Posterior vena cava (tissue), 2 donors: ENCODE measurements at places on chromosomes 3 and 15. TPM values are rescaled to one million over a fixed set of nuclear protein-coding genes. Genes with fewer than 3 reads are reported as not detected.

DNA sequence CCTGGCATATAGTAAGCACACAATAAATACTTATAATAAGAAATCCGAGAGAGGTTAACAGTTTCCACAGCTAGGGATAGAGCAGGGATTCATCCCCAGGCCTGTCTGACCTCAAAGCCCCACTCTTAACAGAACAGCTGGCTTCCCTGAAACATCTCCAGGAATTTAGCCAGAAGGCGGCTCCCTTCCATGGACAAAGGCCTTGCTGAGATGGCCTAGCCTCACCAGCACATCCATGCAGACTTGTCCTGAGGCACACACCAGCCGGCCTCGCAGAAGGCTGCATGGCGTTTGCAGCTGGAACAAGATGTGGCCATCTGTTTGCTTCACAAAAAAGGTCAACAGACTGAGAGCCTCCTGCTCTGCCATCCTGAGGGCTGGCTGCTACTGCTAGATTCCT, 245.4 kb downstream of the SLCO3A1 start:
- DNase-seq: no peak

- no peak for DNase-seq
Observed at GRCh38 chr3:23644676-23645075, 161.1 kb upstream of the UBE2E1 start.

DNA sequence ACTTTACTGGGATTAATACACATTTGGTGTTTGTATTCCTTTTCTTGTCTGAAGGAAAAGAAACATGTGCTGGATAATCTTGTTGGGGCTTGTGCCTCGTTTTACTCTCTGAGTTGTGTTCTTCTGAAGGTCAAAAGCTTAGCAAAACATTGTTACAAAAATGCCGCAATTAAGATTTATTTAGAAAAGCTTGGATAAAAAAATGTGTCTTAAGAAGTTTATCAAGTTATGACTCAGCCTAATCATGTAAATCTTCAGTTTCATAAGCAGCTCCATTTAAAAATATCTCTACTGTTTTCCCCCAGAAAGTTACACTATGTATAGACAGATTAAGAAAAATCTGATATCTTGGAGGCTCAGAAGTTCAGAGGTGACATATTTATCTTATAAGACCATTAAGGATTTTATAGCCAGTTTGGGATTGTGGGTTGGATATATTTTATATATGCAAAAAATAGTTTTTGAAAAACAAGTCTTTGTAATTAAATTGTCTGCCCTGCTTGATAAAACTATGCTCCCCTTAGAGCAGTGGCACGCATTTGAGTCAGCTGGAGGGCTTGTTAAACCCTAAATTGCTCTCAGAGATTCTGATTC, 56.5 kb downstream of the CLDN11 start:
- DNase-seq: no peak

DNA sequence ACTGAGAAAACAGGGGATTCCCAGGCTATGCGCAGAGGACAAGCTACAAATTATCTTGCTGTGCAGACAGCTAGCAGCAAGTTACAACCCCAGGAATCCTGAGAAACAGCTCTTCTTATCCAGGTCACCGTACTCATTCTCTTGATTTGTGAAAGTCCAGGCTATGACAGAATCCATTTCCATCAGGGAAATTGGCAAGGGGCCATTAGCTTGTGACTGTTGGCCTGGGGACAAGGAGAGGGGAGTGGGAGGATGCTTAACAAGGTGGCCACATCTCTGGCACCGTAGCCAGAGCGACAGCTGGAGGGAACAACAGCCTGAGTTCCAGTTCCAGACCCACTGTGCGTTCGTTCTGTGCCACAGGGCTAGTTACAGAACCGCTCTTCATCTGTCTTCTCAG, 44.9 kb upstream of the PLXNA1 start:
- DNase-seq: peak; percentile 16

DNA sequence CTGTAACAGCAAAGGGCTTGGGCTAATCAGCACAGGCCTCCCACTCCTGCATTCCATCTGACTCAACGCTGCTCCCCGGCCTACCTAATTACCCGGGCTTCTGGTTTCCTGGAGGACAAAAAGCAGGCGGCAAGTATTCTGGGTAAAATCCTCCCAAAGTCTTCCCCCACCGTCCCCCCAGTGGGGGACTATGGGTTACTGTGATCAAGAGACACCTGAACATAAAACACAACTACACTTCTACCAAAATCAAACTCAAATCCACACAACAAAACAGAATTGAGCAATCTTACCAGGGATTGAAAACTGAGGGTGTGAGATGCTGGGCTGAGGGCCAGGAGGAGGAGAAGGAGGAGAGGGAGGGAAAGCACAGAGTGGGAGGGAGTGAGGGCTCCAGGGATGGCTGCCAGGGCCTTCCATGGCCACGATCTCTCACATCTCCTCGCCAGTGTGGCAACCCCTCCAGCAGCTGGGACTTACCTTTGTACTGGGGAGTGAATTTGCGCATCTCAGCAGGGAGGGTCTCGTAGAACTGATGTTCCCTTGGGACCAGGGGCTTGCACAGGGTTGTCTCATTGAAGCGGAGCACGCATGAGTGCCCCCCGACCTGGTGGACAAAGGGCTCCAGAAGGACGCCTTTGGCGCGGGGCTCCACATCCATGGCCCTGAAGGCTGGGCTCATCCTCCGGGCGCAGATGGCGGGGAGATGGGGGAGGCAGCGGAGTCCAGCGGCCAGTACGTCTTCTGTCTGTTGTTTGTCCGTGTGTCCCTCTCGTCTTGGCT, 9.1 kb upstream of the NCKIPSD start:
- DNase-seq: peak; percentile 93

- DNase-seq: no peak
Observed at GRCh38 chr3:141246958-141247301, 15.3 kb downstream of the PXYLP1 start.

The TRPM1 gene
- not detected for total RNA-seq

DNA sequence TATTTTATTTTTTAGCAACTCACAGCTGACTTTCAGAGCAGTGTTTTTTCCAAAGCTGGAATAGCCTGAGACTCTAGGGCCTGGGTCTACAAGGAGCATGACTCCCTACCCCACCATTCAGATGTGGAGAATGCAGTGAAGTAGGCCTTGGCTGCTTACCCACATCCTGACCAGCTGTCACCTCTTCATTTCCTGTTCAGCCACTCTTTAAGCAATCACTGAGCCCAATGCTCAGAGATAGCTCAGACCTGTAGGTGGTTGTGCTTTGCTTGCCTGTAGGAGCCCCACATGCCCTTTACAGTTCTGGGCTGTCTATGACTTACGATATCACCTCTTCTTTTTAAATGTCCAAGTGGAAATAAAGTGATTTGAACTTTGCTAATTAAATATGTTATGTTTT, 148.1 kb downstream of the NEK11 start:
- no peak for DNase-seq

GRCh38 chr3:108826309-108827187, 4.0 kb downstream of the TRAT1 start:
- DNase-seq: no peak

- no peak for DNase-seq
Observed at GRCh38 chr3:22691407-22691806, 511.7 kb upstream of the UBE2E2 start.

The ECE2 gene
- total RNA-seq: not detected

The CIP2A gene
- total RNA-seq: 3.5 TPM

DNA sequence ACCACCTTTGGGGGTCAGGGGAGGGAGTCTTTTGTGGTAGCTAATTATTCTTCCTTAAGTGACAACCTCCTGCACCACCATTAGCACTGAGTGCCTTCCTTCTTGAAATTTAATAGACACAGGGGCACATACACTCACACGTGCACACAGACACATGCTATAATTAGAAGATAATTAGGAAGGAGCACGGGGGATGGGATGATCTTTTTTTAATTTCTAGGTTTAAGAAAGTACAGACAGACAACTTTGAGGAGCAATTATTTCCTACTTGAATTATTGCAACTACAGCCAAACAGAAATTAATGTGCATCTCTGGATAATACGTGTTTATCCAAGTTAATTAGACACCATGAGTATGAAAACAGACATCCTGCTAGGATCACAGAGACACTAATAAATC, 44.8 kb upstream of the GUCA1C start:
- no peak for DNase-seq

DNA sequence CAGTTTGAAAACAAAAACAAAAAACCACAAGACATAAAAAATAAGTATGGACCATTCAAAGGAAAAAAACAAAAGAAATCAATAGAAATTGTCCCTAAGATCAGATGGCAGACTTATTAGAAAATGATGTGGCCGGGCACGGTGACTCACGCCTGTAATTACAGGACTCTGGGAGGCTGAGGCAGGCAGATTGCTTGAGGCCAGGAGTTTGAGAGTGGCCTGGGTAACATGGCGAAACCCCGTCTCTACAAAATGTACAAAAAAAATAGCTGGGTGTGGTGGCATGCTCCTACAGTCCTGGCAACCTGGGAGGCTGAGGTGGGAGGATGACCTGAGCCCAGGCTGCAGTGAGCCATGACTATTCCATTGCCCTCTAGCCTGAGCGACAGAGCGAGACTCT, 16.6 kb downstream of the SPCS1 start:
- DNase-seq: no peak

- DNase-seq: no peak
Observed at GRCh38 chr3:49410846-49411534, 786 bp downstream of the RHOA start.

- DNase-seq: no peak
Observed at GRCh38 chr15:26757141-26757540, 15.7 kb downstream of the GABRB3 start.

The EOMES gene
- 0.24 TPM for total RNA-seq

DNA sequence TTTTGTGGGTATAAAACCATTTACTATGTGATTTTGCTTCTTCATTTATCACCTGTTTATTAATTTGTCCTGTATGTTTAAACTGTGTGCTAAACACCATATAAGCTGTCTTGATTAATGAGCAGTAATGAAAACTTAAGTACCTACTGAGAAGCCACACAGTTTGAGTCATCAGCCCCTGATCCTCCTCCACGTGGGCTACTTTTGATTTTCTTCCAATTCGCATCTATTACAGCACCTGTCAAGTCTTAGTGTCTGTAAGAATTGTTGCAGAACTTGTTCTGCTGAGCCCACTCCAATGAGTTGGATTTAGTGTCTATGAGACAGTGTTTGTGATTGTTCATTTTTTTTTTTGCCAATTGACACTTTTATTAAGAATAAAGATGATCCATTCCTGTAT, 16.8 kb downstream of the EPHA6 start:
- DNase-seq: no peak

DNA sequence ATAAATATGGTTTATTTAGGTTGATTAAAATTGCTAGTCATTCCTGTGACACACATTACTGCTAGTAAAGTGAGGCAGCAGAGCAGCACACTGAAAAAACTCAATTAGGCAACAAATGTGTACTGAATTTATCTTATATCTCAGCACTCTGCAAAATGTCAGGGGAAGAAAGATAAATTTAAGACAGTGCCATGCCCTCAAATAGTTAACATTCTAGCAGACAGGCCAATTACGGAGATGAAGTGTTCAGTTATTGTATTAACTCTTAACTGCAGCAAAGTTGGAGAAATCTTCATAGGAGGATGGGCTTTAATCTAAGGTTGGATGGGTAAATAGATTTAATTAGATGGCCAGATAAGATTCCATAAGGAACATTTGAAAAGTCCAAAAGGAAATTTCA, 127.9 kb downstream of the PCCB start:
- no peak for DNase-seq

The GPR87 gene
- not detected for total RNA-seq

GRCh38 chr3:158731486-158731885, 771 bp downstream of the RARRES1 start:
- DNase-seq: peak; percentile 35

GRCh38 chr15:56929399-56929798, 11.0 kb downstream of the TCF12 start:
- no peak for DNase-seq

DNA sequence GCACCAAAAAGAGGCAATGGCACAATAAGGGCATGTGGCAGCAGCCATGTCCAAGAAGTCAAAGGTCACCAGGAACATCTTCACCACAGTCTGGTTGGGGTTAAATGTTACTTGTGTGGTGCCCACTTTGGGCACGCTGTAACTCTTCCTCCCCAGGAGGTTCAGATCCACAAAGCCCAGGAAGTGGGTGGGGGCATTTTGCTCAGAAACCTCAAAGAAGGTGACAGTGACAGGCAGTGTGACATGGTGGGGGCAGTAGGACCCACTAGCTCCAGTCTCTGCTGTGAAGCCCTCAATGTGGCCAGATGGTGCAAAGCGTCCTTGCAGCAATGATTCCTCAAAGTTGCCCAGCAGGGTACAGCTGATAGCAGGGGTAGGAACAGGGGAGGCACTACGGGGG, 5.8 kb downstream of the ZNF80 start:
- no peak for DNase-seq

The APBA2 gene
- 2.7 TPM for total RNA-seq

DNA sequence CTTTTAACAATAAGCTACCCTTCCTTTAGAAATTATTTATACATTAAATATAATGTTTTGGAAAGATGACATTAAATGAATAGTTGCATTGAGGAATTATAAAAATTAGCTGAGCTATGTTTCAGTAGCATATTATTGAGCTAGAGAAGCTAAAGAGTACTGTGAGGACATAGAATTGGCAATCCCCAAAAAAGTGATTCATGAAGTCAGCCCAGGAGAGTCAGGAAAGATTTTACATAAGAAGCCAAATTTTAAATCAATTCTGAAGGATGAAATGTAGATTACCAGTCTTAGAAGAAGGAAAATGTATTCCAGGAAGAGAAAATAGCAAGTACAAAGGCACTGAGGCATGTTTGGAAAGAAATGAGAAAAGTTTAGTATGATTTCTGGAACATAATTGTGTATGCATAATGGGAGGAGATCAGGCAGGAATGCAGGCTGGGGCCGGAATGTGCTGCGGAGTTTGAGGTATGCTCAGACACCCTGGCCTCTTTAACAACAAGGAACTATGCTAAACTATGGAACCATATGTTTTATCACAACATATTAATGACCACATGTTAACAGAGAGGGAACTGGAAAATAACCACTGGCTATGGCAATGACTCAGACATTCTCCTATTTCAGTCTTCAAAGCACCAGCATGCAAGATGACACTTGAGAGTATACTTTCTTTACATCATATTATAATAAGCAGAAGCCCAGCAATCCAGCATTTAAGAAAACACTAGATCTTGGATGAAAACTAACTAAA, 103.3 kb upstream of the COL8A1 start:
- no peak for DNase-seq

GRCh38 chr3:123807820-123808219, 76.3 kb downstream of the MYLK start:
- DNase-seq: no peak

- DNase-seq: no peak
Observed at GRCh38 chr3:35335703-35336102, 303.6 kb upstream of the ARPP21 start.

- no peak for DNase-seq
Observed at GRCh38 chr3:113339616-113340244, 101.6 kb downstream of the CFAP44 start.

The DUOXA1 gene
- total RNA-seq: 5.3 TPM

DNA sequence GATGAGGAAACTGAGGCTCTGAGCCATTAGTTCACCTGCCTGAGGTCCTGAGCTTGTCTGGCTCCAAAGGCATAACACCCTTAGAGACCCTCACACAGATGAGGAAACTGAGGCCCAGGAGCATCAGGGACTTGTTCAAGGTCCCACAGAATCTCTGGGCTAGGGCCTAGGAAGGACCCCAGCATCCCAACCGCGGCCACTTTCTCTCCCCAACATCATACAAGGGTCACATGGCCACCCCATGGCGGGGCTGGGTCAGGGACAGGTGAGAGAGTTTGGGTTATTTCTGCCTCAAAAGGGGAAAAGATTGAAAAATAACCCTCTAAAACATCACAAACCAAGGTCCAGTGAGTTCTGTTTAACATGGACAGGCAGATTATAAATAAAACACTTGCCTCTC, 6.7 kb downstream of the LINGO1 start:
- no peak for DNase-seq

The MEF2A gene
- 121 TPM for total RNA-seq

The CCNB2 gene
- total RNA-seq: 0.24 TPM

- DNase-seq: no peak
Observed at GRCh38 chr3:135033737-135034136, 238.7 kb downstream of the EPHB1 start.
